ENCODE measurements at places on chromosomes 4 and X.

GRCh38 chr4:87531621-87532020 lies 2.4 kb upstream of the SPARCL1 start:
- no peak for DNase-seq

DNA sequence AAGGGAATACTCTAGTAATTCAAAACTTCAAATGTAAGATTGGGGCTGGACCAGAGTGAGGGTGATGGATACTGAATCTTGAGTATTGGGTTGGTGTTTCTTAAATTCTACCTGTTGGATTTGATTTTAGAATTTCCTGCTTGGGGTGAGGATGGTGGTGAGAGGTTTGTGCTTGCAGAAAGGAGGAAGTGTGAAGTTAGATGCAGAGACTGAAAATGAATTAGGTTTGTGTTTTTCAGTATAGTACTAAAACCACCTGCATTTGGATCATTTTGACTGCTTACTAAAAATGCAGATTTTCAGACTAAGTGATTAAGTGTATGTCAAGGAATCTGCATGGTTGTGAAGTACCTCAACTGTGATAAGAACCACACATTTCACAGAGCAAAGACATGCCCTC lies 131.5 kb upstream of the CENPE start:
- DNase-seq = no peak

- no peak for DNase-seq
Measured at GRCh38 chr4:79663141-79663540, 255.1 kb upstream of the GK2 start.

- DNase-seq = no peak
Measured at GRCh38 chr4:189974056-189974455, 33.4 kb downstream of the FRG1 start.

GRCh38 chr4:53905276-53905940 lies 159.0 kb downstream of the CHIC2 start:
- no peak for DNase-seq

- no peak for DNase-seq
Measured at GRCh38 chrX:70043685-70044084, 6.1 kb downstream of the AWAT2 start.

GRCh38 chrX:33178690-33179089 lies 32.7 kb downstream of the DMD start:
- DNase-seq = no peak

DNA sequence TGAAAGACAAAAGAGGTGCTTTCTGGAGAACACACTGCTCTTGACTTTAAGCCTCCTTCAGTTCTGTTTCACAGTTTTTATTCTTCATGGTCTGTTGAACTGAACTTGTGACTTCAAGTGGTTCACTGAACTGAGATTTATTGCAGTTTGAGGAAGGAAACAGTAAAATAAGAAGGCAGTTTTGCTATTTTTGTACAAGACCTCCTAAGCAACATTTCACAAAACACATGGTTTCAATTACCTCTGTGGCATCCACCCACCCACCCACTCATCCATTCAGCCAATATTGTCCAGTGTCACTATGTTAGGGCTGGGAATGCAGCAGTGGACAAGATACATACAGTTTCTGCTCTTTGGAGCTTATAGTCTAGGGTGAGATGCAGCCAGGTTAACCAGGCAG lies 131.3 kb downstream of the IL1RAPL2 start:
- no peak for DNase-seq

DNA sequence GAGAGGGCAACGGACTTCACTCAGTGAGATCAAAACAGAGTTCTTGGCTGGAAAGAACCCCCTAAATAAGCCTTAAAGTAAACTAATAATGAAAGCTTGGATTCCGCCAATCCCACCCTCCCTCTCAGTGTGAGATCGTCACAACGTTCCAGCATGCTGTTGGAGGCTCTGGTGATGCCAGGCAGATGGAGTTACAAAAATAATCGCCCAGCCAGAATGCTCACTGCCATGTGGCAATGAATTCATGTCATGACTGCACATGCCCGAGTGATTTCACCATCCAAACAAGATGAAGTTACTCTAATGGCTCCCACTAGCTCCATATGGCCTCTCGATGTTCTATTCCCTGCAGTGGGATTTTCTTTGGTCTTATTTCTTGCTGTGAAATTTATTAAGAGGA lies 248.0 kb downstream of the SPATA18 start:
- no peak for DNase-seq

- no peak for DNase-seq
Measured at GRCh38 chrX:30308263-30309138, 689 bp downstream of the NR0B1 start.

DNA sequence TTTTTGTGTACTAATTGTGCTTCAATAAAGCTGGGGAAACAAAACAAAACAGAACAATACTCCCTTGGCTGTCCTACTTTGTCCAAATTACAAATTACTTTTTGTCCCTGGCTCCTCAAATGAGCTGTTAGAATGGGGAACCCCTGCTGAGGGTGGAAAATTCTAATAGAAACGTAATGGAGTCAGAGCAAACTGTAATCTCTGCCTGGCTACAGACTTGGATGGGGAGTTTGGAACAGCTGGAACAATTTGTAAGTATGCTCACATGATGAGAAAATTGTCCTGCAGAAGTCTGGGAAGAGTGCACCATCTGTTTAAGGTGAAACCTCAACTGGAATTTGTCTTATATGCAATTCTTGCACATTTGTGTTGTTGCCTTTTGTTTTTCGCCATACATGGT lies 364.4 kb upstream of the CLNK start:
- no peak for DNase-seq

DNA sequence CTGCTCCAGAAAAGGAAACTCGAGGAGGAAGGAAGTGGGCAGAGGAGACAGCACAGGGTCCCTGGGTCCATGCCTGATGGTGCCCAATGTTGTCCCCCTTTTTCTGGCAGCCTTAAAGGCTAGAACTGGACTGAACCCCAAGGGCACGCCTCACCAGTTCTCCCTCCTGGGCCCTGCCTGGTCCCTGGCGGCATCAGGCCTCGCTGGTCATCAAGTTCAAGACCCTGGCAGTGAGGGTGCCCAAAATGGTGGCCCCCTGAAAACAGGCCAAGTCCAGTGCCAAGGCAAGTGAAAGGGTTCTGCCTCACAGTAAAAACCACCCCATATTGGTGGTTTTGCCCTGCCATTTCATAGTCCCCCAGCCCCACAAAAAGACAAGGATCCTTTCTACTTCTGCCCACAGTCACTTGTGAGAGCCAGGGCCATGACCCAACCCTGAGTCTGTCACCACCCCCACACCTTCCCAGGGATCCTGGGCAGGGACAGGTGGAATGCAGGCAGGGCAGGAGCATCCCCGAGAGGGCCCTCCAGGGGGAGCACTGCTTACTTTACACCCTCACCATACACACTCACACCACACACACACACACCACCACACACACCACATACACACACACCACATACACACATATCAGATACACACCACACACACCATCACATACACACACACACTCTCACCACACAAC lies 107.6 kb downstream of the DCTD start:
- no peak for DNase-seq

- no peak for DNase-seq
Measured at GRCh38 chrX:9832811-9833210, 46.6 kb downstream of the SHROOM2 start.

All from AG04449 (cell line).